ENCODE measurements at places on chromosomes 16 and 17. TPM values are rescaled to one million over a fixed set of nuclear protein-coding genes. Genes with fewer than 3 reads are reported as not detected.
A peak's percentile ranks its signal among the peaks of the same experiment; 100 is the strongest.

Gene GRIN2A
- 0.74 TPM for total RNA-seq

Gene CD300LB
- total RNA-seq: 1.3 TPM

Gene SNRNP25
- 23.0 TPM for total RNA-seq

Gene HEATR9
- total RNA-seq: not detected

Gene CTRL
- total RNA-seq: 1.3 TPM

Gene TBKBP1
- total RNA-seq: 21.7 TPM

GRCh38 chr17:18362698-18363100, 651 bp downstream of the SHMT1 start:
- DNase-seq: no peak

- no peak for DNase-seq
Observed at GRCh38 chr17:48543107-48543853, 1.6 kb downstream of the HOXB2 start.

DNA sequence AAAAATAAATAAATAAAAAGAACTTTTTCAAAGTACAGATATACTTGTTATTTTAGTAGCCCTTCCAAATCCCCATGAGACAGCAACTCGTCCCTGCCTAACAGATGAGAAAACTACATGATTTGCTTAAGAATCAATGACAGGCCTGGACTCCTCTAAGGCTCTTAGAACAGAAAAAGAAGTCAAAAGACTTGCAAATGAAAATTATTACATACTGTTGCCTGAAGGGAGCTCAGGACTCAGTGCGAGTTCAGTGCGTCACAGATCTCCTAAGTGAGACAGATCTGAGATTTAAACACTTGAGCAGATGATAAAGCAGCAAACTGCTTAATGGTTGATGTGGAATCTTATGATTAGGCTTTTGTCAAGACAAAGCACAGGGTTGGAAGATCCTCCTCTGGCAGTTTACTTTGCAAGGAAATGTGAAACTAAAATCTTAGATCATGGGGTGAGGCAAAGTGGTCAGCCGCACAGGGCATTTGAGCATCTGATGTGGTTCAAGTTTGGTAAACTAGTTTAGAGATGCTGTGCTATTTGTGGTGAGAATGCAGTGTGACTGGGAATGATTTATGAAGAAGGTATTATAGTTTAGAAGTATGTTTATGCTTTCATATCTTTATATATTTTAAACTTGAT, 138.1 kb downstream of the TRIM37 start:
- DNase-seq: no peak

DNA sequence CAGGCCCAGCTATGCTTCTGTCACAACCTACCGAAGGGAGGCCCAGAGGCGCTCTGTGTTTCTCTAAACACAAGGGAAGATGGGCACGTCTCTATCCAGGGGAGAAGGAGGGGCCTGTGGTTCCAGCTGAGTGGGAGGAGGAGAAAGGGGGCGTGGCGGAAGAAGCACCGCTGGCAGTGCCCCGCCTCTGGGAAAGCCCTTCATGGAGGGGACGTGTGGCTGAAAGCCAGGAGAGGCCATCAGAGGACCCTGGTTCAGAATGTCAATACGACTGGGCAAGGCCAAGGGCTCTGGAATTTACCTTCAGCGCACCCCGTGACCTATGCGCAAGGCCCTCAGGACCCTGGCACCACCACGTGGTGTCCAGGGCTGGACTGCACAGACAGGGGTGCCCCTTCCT, 12.3 kb upstream of the SLC38A8 start:
- peak; percentile 64 for DNase-seq

GRCh38 chr17:57890857-57891232, 41.0 kb upstream of the MRPS23 start:
- no peak for DNase-seq

DNA sequence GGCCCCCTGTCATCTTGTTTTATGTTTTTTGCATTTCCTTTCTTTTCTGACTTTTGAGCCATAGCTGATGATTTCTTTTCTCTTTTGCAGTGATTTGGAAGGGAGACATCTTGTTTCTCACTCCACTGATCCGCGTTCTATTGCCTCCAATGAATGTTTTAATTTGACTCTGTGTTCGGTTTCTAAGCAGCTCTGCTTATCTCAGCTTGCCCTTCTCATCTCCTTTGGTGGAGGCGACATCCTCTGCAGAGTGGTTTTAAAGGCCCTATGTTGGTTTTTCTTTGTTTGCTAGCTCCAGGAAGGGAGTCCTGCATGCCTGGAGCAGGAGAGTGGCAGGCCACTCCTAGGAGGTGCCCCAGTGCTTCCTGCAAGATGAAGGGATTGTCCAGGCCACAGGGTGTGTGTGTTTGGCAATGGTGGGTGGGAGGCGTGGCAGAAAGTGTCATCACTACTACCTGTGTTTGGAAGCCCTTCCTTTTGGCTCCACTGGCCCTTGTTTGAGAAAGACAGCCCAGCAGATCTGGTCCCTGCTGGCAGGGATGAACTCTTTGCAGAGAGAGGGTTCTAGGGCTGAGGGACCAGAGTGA, 13.6 kb downstream of the SMPD3 start:
- DNase-seq: peak; percentile 33

DNA sequence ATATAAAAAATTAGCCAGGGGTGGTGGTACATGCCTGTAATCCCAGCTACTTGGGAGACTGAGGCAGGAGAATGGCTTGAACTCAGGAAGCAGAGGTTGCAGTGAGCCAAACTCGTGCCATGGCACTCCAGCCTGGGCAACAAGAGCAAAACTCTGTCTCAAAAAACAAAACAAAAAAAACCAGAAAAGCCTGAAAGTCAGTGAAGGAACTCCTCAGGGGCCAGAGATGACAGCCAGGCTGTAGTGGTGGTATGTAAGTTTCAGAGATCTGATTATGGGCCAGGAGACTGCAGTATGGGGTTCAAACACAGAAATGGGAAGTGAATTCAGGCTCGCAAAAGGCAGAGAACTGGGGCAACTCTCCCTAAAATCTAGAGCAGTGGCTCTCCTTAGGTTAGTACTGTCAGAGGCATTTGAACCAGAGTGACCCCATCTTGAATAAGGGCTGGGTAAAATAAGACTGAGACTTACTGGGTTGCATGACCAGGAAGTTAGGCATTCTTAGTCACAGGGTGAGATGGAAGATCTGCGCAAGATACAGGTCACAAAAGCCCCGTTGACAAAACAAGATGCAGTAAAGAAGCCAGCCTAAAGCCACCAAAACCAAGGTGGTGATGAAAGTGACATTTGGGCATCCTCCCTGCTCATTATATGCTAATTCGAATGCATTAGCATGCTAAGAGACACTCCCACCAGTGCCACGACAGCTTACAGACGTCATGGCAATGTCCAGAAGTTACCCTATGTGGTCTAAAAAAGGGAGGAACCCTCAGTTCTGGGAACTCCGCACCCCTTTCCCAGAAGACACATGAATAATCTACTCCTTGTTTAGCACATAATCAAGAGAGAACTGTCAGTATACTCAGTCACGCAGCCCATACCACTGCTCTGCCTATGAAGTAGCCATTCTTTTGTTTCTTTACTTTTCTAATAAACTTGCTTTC, 120.2 kb upstream of the XYLT1 start:
- DNase-seq: no peak

GRCh38 chr17:78665387-78665951, 88.3 kb upstream of the DNAH17 start:
- no peak for DNase-seq

GRCh38 chr16:2056077-2056476, 8.3 kb downstream of the TSC2 start:
- no peak for DNase-seq

DNA sequence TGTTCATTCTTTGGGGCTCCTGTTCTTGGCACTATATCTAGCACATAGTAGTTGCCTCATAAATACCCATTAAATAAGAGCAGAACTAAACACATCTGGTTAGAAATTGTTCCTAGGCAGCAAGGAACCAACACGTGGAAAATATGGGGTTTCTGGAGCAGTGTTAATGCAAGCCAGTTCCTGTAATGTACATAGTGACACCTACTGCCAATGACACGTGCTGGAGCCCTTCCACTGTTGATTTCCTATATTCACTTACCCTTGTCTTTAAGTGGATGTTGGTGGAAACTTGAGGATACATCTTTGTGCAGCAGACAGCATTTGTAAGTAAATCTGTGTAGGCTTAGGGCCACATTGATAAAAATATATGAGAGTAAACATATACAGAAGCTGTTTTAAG, 1.6 kb upstream of the IRF8 start:
- DNase-seq: no peak

DNA sequence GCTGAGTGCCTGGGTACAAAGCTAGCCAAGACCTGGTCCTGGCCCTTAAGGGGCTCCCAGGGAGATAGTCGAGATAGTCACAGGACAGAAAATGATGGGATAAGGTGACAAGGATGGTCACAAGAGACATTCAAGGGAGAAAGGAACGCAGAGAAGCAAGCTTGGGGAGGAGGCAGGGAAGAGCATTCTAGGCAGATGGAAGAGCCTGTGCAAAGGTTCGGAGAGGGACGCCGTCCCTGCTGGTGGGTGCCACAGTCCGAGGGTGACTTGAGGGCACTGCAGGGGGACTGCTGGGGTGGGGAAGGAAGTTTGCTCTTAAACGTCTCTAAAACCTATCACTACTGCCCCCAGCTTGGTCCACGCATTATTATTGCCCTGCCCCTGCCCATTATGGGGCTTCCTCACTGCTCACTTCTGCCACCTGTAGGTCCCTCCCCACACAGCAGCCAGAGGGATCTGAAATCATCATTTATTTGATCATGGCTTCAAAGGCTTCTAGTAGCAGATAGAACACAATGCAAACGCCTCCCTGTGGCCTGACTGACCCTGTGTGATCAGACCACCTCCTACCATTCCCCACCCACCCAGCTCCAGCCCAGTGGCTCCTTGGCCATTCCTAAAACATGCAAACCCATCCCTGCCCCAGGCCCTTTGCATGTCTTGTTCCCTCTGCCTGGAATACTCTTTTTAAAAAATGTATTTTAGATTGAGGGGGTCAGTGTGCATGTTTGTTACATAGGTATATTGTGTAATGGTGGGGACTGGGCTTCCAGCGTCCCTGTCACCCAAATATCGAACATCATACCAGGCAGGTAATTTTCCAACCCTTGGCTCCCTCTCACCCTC, 60.3 kb downstream of the RMI2 start:
- no peak for DNase-seq

- no peak for DNase-seq
Observed at GRCh38 chr16:20883554-20884239, 16.5 kb downstream of the DCUN1D3 start.

Measured in mesenteric fat pad (tissue), 1 donor.